ENCODE measurements at places on chromosomes 2 and 18.

GRCh38 chr2:203237346-203238238, 1.2 kb upstream of the CYP20A1 start:
- DNase-seq: no peak

GRCh38 chr2:196995757-196996314, 69.3 kb upstream of the PGAP1 start:
- DNase-seq: no peak

DNA sequence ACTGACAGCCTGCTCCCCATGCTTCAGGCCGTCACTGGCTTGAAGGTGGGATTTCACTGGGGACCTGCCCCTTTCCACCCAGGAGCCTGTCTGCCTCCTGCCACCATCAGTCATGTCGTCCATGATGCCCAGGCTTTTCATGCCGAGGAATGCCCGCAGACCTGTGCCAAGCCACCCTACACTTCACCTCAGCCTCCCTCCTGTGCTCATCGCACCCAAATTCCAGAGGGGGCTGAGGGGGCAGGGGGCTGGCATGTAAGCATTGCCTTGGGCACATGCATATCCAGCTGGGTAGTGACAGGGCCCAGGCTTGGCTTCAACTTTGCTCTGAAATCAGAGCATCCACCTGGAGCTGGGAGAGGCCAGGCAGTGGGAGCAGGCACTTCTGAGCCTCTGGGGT, 20.9 kb upstream of the RPRM start:
- DNase-seq: no peak

GRCh38 chr2:141611981-141612380, 518.8 kb downstream of the LRP1B start:
- DNase-seq: no peak

GRCh38 chr2:186572705-186573104, 17.2 kb upstream of the ITGAV start:
- no peak for DNase-seq

GRCh38 chr2:190990132-190990531, 23.8 kb downstream of the STAT1 start:
- DNase-seq: no peak

DNA sequence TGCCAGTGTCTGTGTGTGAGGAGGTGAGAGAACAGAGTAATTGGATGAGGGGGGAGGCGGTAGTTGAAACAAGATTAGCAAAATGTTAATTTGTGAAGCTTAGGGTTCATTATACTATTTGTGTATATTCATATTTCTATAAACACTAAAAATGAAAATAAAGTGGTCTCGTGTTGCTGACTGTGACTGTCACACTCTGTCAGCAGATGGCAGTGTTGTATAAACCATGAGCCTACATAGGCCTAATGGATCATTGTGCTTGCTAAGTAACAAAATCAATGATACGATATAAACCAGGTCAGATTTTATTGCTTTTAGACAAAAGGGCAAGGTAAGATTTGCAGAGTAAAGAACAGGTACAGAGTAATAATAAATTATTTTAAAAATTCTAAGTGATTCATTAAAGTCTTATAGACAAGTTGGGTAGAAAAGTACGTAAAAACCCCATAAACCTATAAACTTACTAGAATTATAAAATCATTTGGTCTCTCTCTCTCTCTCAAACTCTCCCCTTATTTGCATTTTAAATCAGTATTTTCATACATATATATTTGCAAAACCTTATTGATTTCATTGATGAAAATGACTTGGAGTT, 182.7 kb downstream of the RPIA start:
- peak; percentile 64 for DNase-seq

GRCh38 chr18:24536326-24536725, 75.9 kb downstream of the HRH4 start:
- no peak for DNase-seq

- DNase-seq: no peak
These were observed 44.3 kb upstream of the AGAP1 start for GRCh38 chr2:235449568-235449967.

- DNase-seq: peak; percentile 4
These were observed 216.3 kb upstream of the DTNA start for GRCh38 chr18:34493566-34494358.

DNA sequence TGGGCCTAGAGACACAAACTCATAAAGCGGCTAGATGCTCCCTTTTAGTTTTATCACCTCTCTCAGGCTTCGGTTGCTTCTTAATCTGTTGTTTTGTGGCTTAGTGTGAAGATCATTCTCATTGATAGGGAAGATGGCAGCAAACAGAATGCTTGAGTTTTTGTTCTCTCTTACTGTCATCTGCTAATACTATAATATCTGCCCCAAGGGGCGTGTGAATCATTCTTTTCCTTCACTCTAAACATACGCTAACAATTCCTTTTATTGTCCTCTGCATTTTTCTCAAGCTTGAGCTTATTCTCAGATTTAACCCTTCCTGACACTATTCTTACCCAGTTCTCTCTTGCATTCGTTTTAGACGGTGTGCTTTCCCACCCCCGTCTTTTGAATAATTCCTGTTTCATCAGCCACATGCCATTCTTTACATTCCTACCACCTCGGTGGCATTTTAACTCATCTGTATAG, 323.9 kb upstream of the NRP2 start:
- no peak for DNase-seq

DNA sequence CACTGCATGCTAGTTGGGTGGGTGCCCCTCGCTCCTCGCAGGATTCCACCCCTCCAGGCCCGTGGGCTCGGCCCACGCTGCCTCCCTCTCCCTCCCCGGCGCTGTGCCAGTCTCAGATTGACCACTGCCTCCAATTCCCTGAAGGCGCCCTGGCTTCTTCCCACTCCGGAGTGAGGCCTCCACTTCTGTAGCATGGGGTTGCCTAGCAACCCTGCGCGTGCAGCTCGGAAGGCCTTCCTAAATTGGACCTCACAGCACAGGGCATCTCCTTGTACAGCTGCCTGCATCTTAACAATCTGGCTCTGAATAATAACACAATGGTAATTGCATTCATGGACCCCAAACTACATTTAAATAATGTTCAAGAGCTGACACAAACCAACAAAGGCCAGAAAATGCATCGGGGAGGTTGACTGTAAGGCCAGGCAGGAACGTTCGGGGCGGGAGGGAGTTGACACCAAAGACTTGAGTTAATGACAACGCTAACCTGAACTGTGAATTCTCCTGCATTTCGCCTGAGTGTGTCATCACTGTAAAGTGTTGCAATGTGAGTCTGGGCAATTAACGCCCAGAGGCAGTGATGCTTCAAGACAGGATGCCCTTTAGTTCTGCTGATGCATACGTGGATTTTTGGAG, 222.9 kb downstream of the ZBTB7C start:
- no peak for DNase-seq

DNA sequence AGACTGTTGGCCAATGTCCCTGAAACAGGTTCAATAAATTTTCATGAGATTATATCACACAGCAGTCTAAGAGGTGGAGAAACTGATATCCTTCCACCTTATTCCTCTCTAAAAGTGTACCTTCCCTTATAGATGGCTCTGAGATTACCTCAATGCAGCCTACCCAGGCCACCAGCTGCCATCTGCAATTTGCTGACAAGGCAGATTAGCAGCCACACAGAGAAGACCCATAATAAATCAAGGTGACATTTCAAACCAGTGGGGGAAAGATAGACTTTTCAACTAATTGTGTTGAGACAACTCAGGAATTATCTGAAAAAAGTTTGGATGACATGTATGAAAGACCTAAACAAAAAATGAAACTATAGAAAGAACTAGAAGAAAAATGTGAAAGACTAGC, 43.2 kb downstream of the ZBTB7C start:
- DNase-seq: no peak

DNA sequence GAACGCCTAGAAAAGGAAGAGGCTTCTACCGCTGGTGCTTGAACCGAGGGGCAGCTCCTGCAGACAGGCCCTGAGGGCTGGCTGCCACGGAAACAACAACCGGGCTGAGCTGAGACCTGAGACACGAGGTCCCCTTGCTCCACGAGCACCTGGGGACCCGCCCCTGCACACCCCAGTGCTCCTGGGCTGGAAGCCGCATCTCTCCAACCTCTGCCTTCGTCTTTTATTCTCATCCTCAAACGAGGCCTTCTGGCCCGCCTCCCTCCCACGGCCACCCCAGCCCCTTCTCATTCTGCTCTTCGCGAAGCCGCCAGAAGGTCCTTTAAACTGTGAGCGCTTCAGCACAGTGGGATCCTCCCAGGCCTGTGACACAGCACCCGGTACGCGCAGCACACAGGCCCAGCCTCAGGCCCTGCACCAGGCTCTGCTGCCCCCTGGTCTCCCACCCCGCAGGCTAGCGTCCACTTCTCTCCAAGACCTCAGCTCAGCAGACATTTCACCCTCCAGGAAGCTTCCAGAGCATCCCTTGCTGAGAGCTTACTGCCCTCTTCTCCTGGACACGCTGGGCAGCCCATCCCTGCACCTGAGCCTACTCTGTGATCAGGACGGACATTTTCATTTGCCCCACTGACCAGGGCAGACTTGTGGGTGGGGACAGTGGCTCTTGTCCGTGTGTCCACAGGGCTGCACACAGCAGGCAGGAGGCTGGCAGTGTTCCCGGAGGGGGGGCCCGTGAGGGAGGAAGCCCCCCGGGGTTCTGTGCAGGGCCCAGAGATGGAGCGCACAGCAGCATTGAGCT, 149.7 kb downstream of the PXDN start:
- no peak for DNase-seq

DNA sequence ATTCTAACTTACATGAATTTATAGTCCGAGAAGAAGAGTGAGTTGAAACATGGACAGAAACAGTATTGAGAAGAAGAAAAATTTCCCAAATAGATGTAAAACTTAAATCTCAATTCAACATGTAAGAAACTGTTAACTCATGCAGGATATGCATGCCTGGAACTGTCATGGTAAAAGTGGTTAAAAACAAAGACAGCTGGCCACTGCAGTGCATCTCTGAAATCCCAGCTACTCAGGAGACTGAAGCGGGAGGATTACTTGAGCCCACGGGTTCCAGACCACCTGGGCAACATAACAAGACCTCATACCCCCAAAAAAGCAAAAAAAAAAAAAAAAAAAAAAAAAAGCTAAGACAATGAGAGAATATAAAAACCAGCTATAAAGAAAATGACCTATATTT, 93.0 kb upstream of the TTC27 start:
- no peak for DNase-seq

GRCh38 chr2:218876562-218877219, 4.0 kb upstream of the WNT10A start:
- peak; percentile 68 for DNase-seq

- no peak for DNase-seq
These were observed 350.3 kb upstream of the CDH20 start for GRCh38 chr18:60982928-60983327.

DNA sequence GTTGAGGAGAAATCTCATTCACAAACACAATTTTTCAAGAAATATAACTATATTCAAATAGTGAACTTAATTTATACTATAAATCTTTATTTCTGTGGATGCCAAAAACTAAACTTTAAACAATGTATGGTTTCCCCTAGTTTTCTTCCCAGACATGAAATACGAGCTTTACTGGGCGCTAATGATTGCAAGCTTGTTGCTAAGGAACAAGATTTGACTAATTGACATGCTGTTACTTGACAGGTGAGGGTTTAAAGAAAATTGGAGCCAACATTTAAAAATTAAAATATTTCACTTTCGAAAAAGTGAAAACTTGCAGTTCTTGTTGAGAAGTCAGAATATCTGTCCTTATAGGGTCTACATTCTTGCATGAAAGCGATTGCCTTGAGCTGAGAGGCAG, 381.0 kb downstream of the MEIS1 start:
- DNase-seq: no peak

DNA sequence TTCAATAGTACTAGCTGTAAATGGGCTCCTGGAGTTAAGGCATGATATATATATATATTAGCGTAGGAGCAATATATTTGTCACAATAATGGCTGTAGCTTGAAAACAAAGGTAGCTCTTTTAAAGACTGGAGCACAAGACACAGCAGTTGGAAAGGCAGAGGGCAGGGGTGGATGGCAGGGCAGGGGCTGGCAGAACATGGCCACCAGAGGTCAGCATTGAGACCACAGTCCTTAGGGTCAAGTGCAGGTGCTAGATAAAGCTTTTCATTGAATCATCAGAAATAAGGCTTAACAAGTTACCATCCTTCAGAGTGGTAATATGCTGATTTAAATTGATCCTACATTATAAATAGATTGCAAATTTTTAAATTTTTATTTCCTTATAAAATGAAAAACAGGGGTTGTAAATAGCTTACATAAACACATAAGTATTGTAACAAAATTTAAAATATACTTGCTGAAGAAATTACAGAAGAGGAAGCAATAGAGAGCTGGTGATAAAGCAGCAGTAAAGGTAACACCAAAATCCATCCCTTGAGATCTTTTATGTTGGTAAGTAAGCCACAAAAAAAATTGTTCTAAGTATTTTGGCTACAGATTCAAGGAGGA, 161.2 kb upstream of the PIEZO2 start:
- DNase-seq: peak; percentile 50

GRCh38 chr2:204892506-204893255, 347.4 kb downstream of the PARD3B start:
- no peak for DNase-seq

GRCh38 chr2:1976728-1977416, 232.6 kb upstream of the PXDN start:
- DNase-seq: no peak
